ENCODE measurements at places on chromosomes 11 and 22.

DNA sequence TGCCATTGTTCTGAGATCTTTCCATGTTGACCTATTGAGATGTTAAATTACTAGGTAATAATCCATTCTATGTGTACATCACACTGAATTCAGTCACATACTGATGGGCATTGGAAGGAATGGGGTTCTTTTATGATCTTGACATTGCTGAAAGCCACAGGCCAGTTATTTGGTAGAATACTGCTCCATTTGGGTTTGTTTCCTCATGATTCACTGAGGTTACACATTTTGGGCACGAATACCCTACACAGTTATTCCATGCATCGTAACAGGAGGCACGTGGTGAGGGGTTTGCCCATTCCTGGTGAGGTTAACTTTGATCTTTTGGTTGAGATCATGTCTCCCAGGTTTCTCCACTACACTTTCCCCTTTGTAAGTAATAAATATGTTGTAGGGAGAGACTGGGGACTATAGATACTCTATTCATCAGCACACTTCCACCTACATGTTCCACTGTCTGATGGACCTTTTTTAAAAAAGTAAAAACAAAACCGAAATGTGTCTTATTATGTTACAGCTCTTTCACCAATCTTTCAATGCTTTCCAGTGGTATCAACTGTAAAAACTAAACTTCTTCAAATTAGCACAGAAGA, 12.0 kb upstream of the FOLR1 start:
- no peak for DNase-seq

- no peak for DNase-seq
Observed at GRCh38 chr22:37931893-37932389, 21.5 kb downstream of the C22orf23 start.

DNA sequence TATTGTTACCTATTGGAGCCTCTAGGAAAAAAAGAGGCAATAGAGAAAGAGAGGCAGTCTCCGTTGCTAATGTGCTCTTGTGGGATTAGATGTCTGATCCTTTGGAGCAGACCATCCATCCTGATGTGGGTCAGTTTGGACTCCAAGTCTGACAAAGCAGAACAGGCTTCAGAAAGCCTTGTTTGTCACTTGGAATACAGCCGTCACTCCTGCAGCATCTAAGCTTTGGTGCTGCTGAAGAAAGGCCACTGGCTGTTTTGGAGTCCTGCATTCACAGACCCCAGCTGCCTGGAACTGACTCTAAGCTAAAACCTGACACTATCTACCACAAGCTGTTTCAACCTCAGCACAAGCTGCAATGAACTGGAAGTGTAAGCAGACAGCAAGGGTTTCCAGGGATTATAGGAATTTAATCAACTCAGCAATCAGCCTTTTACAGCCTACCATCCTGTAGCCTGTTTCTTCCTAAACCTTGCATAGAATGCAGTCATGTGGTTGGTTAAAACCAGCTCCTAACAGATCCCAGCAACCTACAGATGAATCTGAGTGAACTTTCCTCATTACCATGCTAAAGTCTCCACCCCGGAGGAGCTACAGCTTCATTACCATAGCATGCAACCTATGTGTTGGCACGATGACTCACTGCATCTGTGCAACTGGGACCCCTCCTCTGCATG, 3.7 kb upstream of the PLAAT4 start:
- no peak for DNase-seq

GRCh38 chr11:35177370-35177769, 38.4 kb downstream of the CD44 start:
- DNase-seq = peak; percentile 44

DNA sequence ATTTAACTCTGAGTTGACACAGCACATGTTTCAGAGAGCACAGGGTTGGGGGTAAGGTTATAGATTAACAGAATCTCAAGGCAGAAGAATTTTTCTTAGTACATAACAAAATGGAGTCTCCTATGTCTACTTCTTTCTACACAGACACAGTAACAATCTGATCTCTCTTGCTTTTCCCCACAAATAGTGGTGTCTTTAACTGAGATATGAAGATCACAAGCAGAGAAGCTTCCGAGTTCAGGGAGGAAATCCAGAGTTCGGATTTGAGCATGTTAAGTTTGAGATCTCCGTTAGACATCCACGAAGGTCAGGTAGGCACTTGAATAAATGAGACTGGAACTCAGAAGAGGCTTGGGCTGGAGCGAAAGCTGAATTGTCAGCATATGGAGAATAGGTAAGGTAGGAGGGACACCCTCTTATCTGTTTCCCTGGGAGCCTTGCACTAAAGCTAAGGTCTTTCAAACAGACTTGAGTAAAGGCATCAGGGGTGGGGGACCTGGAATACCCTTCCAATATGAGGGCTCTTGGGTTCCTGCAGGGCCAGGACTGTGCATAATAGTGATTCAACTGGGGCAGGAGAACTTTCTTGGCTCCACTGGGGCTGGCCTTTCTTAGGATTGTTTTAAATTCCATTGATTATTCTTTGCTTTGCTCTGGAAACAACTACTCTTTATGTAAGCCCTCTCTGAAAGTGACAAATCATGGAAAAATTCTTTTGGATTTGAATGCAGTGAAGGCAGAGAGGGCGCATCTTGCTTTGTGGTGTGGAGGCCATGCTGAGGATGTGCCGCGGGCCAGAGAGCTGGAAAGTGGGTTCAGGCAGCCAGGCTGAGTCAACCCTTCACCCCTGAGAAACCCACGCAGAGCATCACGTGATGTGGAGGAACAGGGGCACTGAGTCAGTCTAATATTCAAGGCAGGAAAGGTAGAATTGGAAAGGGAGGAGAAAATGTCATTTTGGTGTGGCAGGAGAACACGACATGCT, 62.7 kb upstream of the AMPD3 start:
- peak; percentile 40 for DNase-seq

GRCh38 chr11:126357055-126357962, 1.8 kb downstream of the ST3GAL4 start:
- DNase-seq = no peak

DNA sequence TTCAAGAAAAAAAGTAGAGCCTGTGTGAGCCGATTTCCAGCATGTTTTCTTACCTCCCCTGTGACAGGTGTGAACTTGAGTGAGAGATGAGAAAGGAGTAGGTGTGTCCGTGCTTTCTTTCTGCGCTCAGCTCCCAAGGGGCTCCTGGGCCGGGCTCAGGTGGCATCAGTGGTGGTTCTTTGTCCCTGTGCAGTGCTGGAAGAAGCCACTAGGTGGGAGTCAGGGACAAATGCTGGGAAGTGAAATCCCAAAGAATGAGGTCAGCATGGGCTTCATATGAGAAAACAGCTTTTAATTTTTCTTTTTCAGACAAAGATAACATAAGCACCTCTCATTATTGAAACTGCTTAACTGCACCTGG, 57.8 kb downstream of the PPFIBP2 start:
- peak; percentile 34 for DNase-seq

GRCh38 chr22:35454416-35455054, 54.6 kb downstream of the MCM5 start:
- no peak for DNase-seq

Measured in astrocyte of the cerebellum (primary cell).